ENCODE measurements at places on chromosomes 6 and 20.
A peak's percentile ranks its signal among the peaks of the same experiment; 100 is the strongest.

DNA sequence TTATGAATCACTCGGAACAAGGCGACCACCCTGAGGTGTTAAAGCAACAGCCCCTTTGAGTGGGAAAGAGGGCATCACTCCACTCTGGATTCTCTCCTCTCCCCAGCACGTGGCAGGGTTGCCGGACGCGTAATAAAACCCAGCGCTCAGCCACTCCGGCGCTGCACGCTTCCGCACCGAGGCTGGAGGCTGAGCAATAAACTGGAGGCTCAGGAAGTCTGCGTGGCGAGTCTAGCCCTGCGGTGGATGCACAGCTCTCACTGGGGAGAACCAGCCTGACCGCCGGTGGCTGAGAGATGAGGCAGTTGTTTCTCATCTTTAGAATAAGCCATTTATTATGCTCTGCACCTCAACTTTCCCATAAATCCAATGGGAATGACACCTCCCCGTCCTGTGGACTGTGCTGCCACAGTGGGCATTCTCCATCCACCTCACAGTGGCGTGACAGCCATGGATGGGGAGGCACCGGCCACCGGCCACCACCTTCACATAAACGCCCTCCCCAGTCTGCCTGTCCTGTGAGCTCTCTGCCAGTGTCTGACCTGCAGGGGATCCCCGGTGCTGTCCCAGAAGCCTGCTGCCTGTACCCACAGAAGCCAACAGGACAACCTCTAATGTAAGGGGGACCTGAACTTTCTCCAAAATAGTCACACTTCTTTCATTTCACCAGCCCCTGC lies 64.2 kb upstream of the GGTLC1 start:
- no peak for DNase-seq

GRCh38 chr6:127980996-127981395 lies 80.1 kb upstream of the THEMIS start:
- DNase-seq, result no peak

DNA sequence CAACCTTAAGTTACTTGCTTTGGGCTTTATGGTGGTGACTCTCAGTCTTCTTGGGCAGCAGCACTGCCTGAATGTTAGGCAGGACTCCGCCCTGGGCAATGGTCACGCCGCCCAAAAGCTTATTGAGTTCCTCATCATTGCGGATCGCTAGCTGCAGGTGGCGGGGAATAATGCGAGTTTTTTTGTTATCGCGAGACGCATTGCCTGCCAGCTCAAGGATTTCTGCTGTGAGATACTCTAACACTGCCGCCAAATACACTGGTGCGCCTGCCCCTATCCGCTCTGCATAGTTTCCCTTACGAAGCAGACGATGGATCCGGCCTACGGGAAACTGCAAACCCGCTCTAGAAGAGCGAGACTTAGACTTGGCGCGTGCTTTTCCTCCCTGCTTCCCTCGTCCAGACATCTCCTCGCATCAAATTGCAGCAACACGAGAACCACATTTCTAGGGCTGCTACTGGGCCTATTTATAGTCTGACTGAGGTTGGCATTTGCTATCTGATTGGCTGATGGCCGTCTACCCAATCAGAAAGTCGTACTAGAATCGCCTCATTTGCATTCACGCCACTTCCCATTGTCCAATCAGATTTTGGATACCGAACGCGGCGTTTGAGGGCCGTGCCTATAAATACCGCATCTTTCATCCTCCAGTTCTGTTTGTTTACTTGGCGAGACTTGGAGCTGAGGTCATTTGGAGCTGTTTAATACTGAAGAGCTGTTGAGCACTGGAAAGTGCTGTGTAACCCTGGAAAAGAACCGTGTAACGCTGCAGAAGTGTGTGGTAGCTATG lies 28.2 kb upstream of the SLC17A4 start:
- DNase-seq, result no peak

GRCh38 chr6:105645156-105645555 lies 242.3 kb upstream of the PREP start:
- DNase-seq, result no peak

GRCh38 chr6:167663784-167664443 lies 162.8 kb upstream of the AFDN start:
- DNase-seq, result no peak

GRCh38 chr6:152669895-152670294 lies 27.8 kb upstream of the MYCT1 start:
- no peak for DNase-seq

DNA sequence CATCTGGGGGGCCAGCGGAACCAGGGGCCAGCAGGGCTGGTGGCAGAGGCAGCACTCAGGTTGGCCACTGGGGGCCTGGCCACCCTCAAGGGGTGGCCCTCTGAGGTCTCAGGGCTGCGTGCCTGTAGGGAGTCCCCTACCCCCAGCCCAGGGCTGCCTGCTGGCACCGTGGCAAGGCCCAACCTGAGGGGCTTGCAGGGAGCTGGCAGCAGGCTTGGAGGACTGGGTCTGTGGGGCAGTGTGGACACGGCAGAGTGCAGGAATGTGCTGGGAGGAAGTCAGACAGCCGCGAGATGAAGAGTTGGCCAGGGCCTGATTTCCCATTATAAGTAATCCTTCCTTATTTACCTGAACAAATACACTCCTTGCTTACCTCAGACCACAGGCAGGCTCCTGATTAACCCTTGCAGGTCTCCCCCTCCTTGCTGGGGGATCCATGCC lies at the start of gene SPDEF:
Gene SPDEF, minus strand, starts transcription at position 299 of the 441 bp plus-strand sequence. CDS start 11,874 bp downstream, outside the sequence.
- no peak for DNase-seq

GRCh38 chr6:100721256-100721655 lies 159.9 kb downstream of the ASCC3 start:
- DNase-seq, result no peak

- peak; percentile 45 for DNase-seq
These were observed 35.7 kb upstream of the ID1 start for GRCh38 chr20:31569163-31570020.

DNA sequence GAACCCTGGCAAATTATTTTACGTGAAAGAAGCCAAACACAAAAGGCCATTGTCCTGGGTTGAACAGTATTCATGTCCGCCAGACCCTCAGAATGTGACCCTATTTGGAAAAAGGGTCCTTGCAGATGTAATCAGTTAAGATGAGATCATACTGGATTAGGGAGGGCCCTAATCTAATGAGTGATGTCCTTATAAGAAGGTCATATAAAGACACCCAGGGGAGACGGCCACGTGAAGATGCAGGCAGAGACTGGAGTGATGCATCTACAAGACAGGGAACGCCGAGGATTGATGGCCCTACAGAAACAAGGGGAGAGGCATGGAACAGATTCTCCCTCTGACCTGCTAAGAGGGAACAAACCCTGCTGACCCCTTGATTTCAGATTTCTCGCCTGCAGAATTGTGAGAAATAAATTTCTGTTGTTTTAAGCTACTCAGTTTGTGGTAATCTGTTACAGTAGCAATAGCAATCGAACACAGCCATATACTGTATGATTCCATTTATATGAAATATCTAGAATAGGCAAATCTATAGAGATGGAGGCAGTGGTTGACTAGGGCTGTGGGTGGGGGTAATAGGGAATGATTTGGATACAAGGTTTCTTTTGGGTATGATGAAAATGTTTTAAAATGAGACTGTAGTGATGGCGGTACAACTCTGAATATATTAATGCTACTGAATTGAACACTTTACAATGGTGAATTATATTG lies 132.9 kb upstream of the NUP153 start:
- DNase-seq, result no peak

DNA sequence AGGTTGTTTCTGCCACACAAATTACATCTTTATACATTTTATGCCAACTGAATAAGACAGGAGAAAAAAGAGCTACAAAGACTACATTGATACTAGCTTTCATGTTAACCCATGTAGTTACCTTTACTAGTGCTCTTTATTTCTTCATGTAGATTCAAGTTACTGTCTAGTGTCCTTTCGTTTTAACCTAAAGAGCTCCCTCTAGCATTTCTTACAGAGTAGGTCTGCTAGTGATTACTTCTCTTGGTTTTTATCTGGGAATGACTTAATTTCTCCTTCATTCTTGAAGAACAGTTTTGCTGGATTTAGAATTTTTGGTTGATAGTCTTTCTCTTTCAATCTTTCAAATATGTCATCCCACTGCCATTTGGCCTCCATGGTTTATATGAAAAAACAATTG lies 21.2 kb upstream of the NOP56 start:
- DNase-seq, result no peak
